Tibial nerve (tissue), 4 donors: ENCODE measurements at places on chromosomes 16 and 17. TPM values are rescaled to one million over a fixed set of nuclear protein-coding genes. Genes with fewer than 3 reads are reported as not detected.

GRCh38 chr17:57366558-57367351, 110.4 kb downstream of the MSI2 start:
- no peak for DNase-seq

DNA sequence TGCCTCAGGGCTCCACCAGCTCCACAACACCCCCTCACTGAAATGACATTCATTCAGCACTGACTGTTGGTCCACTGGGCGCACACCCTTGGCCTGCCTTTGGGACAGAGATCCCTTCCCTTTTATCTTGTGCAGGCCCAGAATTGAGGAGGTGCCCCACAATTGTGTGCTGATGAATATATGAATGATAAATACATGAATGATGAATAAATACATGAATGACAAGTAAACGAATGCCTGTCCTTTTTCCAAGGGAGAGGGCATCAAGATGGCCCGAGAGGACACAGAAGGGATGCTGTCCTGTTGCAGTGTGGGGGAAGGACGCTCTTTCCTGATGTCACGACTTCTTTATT, 5.7 kb downstream of the CCR7 start:
- DNase-seq: no peak

DNA sequence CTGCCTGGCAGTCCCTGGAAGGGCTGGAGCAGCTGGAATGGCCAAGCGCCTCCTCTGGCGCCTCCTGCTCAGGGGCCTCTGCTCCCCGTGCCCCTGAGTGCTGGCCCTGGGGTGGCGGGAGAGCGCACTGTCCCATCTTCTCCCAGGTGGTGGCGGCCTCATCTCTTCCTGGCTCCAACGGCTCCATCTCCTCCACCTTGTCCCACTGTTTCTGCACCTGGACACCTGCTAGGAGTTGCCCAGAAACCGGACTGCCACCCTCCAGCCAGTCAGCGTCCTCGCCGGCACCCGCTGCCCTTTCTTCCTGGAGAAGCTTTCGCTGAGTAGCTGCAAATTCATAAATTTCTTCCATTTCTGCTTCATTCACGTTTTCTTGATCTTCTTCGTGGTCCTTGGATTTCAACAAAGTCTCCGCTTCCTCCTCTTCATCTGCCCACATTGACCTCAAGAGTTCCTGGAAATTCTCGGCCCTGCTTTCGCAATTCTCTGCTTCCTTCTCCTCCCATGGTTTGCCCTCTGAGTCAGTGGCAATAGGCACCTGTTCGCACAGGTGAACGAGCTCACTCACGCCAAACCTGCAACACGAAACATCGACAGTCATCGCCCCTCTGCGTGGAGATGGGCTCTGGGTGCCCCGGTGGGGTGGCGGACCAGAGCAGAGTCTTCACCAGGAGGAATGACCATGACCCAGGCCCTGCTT, 13.7 kb upstream of the NLRC3 start:
- DNase-seq: no peak

GRCh38 chr17:38750312-38751121, 2.0 kb upstream of the PSMB3 start:
- no peak for DNase-seq

GRCh38 chr17:61470530-61471136, 18.4 kb downstream of the TBX4 start:
- no peak for DNase-seq

DNA sequence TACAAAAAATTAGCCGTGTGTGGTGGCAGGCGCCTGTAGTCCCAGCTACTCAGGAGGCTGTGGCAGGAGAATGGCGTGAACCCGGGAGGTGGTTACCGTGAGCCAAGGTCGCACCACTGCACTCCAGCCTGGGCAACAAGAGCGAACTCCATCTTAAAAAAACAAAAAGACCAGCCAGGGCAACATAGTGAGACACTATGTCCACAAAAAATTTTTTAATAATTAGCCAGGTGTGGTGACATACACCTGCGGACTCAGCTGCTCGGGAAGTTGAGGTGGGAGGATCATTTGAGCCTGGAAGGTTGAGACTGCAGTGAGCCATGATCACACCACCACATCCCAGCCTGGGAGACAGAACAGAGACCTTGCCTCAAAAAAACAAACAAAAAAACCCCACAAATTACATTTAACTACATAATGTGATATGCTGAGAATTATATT, 29.1 kb downstream of the FANCA start:
- DNase-seq: no peak

DNA sequence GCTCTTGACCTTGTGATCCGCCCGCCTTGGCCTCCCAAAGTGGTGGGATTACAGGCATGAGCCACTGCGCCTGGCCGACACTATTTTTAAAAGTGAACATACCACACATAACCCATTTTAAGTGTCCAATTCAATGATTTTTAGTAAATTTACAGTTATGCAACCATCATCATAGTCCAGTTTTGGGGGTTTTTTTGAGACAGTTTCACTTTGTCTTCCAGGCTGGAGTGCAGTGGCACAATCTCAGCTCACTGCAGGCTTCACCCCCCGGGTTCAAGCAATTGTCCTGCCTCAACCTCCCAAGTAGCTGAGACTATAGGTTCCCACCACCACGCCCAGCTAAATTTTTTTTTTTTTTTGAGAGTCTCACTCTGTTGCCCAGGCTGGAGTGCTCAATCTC, 3.1 kb upstream of the EPOP start:
- DNase-seq: no peak

GRCh38 chr17:1493291-1493980, 950 bp upstream of the MYO1C start:
- no peak for DNase-seq

DNA sequence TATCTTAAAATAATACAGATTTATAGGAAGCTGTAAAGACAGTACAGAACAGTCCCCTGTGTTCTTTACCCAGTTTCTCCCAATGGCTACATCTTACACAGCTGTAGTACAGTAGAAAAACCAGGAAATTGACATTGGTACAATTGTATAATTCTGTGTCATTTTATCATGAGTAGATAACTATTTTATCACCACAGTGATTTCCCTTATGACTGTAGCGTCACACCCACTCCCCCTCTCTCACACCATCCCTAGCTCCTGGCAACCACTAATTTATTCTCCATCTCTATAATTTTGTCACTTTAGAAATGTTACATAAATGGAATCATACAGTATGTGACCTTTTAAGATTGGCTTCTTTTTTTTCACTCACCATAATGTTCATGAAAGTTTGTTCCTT, 30.9 kb downstream of the CLTC start:
- DNase-seq: no peak

DNA sequence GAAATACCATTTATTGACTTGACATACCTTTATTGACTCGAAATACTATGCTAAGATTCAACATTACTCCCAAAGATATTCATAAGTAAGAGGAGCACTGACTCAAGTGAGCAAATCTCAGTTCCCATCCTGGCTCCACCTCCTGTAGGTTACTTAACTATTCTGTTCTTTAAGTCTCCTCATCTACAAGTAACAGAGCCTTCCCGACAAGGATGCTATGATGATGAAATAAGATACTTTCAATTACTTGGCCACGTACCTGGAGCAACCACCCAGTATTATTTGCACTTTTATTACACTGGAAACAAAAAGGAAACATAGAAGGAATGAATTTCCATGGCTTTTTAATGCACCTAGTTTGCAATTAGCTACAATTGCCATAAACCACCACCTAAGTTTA, 16.3 kb downstream of the KANSL1 start:
- DNase-seq: no peak

DNA sequence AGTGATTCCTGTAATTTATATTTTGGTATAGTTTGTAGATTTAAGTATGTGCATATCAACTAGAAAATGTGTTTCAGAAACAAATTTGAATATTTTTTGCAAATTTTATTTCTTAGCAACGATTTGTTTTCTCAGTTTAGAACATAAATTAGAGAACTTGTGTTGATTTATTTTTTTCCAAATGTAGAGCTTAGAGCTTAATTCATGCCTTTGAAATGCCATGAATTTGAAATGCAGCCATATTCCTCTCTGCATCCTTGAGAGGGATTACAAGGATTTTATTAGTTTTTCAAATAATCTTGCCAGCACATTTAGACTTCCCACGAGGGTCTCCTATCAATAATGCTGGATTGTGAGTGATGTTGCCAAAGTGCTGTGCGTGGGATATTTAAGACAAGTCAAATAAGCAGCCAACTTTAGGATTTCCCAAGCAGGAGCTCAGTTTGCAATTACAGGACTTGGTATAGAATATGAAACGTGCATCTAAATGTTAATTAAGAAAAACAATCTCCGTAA, 6.7 kb upstream of the SMPD3 start:
- DNase-seq: no peak

GRCh38 chr17:82050152-82050760, 1.4 kb downstream of the RFNG start:
- no peak for DNase-seq

DNA sequence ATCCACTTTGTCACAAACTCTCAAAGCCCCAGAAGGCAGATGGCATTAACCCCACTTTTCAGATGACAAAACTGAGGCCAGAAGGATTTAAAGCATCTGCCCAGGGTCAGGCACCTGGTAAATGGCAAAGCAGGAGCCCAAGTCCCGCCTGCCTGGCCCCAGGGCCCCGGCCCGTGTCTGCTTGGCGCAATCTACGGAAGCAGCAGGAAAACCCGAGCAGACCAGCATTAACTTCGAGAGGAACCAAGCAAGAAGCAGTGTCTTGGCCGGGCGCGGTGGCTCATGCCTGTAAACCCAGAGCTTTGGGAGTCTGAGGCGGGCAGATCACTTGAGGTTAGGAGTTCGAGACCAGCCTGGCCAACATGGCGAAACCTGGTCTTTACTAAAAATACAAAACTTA, 21.6 kb downstream of the RTN4RL1 start:
- DNase-seq: no peak

DNA sequence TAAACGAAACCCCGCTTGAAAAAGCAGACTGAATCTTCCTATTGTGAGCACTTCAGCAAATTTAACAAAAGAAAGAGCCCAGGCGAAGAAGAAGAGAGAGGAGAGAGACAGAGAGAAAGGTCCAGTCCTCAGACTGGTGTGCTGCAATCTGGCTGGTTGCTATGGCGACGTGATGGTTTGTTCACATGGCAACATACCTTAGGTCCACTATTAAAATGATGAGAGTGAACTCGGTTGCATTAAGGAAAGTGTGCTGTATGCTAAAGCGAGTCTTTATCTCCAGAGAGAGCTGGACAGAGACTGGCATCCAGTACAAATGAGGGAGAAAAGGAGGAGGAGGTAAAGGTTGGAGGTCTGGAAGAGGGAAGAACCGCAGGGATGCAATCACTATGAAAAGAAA, 271.8 kb upstream of the ZFHX3 start:
- no peak for DNase-seq

DNA sequence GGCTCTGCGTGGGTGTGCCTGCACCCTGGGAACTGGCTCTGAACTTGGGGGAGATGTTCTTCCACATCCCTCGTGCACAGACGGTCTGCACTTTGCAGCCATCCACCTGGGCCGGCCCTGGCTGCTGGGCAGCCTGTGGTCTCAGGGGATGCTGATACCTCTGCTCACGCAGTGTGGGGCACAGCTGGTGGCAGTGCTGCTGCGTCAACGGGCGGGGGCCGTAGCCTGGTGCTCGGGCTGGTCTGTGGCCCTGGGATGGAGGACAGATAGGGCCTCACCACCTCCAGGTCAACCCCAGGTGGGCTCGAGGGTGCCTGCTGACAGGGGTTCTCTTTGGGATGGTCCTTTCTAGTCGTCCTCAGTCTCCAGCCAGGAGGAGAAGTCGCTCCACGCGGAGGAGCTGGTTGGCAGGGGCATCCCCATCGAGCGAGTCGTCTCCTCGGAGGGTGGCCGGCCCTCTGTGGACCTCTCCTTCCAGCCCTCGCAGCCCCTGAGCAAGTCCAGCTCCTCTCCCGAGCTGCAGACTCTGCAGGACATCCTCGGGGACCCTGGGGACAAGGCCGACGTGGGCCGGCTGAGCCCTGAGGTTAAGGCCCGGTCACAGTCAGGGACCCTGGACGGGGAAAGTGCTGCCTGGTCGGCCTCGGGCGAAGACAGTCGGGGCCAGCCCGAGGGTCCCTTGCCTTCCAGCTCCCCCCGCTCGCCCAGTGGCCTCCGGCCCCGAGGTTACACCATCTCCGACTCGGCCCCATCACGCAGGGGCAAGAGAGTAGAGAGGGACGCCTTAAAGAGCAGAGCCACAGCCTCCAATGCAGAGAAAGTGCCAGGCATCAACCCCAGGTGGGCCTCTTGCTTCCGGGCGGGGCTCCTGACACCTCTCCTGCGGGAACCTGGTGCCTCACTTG, 36.3 kb downstream of the TSC2 start:
- no peak for DNase-seq

DNA sequence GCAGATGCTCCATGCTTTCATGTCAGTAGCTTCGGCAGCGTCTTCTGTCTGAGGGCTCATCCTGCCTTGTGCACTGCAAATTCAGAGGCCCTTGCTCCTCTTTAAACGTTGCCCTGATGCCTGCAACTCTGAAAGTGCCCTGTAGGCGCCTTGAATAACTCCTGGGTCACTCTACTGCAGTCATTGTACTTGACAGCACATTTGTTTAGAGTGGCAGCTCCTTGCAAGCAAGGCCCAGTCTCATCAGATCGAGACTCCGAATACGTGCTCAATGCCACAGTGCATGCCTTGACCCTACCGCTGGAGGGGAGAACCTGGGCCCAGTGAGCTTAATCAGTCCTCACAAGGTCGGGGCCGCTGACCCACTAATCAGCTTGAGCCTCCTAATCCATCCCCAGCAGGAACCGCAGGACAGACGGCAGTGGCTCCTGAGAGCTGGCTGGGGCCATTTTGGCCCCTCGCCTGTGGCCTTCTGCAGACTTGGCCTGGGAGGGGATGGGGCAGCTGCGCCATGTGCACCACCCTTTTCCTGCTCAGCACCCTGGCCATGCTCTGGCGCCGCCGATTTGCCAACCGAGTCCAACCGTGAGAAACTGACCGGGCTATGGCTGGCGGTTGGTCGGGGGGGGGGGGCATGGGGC, at the start of gene PRCD:
Gene PRCD (plus strand): TSS at position 414 of the 641 bp plus-strand sequence. CDS start 98 bp downstream, at position 512.
- no peak for DNase-seq

- no peak for DNase-seq
Measured at GRCh38 chr17:5635949-5636348, 51.6 kb upstream of the NLRP1 start.

DNA sequence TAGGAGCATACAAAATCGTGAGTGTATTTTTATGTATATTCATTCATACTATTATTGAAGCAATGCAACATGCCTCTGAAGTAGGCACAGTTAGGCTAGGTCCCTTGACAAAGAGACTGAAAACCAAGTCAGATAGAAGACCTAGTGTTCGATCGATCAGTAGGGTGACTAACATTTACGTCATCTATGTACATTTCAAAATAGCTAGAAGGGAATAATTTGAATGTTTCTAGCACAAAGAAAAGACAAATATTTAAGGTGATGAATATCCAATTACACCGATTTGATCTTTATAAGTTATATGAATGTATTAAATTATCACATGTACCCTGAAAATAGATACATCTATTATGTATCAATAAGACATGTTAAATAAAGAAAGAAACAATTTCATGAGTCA, 610.1 kb downstream of the TOX3 start:
- DNase-seq: no peak

Gene PHKB
- 80.1 TPM for total RNA-seq

Gene CLEC3A
- total RNA-seq: not detected

Gene MYLK3
- total RNA-seq: 1.0 TPM

Gene PAQR4
- 5.1 TPM for total RNA-seq

Gene C17orf67
- 2.4 TPM for total RNA-seq

Gene KRTAP1-5
- total RNA-seq: 0.60 TPM

Gene RNU2-1
- not detected for total RNA-seq

Gene MILR1
- total RNA-seq: 6.1 TPM

Gene DNAAF8
- total RNA-seq: 0.39 TPM

Gene ADAD2
- total RNA-seq: 1.2 TPM

Gene KRT15
- not detected for total RNA-seq

Gene PNMT
- total RNA-seq: 12.1 TPM

Gene CPHXL2
- not detected for total RNA-seq

Gene RAB11FIP4
- total RNA-seq: 6.9 TPM

Gene GAA
- 81.9 TPM for total RNA-seq
